ENCODE measurements at places on chromosomes 11 and 22. TPM values are rescaled to one million over a fixed set of nuclear protein-coding genes. Genes with fewer than 3 reads are reported as not detected.

Gene CNIH2
- 1.9 TPM for total RNA-seq

GRCh38 chr22:35177811-35178210, 79.5 kb upstream of the HMGXB4 start:
- no peaks in the 10 kb centered on the region for H3K36me3 ChIP-seq
- no peak overlapping the region for H3K27ac ChIP-seq
- H3K27me3 ChIP-seq = peaks cover 30% of the 10 kb centered on the region
- H3K4me1 ChIP-seq = no peaks in the 10 kb centered on the region

Gene DCHS1
- total RNA-seq = 11.2 TPM

DNA sequence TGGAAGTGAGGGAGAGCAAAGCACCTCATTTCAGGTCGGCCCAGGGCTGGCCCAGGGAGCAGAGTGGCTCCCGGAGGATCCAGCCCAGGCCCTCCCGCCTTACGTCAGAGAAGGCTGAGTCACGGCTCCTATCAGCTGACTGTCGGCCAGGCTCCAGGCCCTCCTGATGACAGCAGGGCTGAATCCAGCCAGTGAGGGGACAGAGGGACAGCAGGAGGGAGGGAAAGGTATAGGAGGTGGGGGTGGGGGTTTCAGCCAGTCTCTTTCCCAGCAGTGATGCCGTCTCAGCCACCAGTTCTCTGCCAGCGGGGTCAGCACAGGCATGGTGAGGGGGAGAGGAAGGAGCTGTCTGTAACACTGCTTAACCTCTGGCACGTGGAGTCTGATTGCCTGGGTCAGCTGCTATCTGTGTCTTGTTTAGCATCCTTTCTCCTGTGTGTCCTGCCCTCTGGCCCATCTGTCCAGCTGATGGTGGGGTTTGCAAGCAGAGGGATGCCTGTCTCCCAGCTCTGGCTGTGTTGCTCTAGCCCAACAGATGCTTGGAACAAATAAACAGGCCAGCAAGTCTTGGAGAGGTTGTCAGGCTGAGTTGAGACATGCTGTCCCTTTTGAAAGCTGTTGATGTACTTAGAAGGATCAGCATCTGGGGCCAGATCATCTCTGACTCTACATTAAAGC, 74.0 kb downstream of the ADAMTS15 start:
- no peak overlapping the region for H3K4me3 ChIP-seq
- H3K36me3 ChIP-seq = no peaks in the 10 kb centered on the region
- no peak overlapping the region for H3K27ac ChIP-seq
- H3K27me3 ChIP-seq = no peaks in the 10 kb centered on the region

Gene MPZL2
- total RNA-seq = 5.6 TPM

DNA sequence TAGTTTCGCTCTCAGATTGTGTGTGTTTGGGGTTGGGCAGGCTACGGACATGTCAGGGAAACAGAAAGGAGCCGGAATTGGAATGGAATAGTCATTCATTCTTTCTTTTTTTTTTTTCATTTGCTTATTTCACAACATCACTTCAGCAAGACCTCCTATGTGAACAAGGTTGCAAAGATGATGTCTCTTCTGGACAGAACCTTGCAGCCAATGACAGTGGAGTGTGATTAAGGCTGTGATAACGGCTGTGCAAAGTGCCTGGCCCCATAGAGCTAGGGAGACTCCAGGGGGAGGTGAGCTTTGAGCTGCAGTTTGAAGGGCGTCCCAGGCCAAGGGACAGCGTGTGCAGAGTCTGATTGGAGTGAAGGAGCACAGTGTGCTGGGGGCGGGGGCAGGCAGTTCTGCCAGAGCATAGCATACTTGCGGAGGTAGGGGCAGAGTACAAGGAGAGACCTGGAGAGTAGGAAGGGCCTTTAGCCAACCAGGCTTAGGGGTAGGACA, 3.4 kb downstream of the TIGD3 start:
- peaks cover 2% of the 10 kb centered on the region for H3K4me1 ChIP-seq
- H3K36me3 ChIP-seq = no peaks in the 10 kb centered on the region
- DNase-seq = no peak
- H3K4me3 ChIP-seq = no peak overlapping the region
- H3K27me3 ChIP-seq = peaks cover 7% of the 10 kb centered on the region

GRCh38 chr11:95968585-95968984, 44.7 kb upstream of the MTMR2 start:
- no peaks in the 10 kb centered on the region for H3K4me1 ChIP-seq
- H3K4me3 ChIP-seq = no peak overlapping the region
- no peaks in the 10 kb centered on the region for H3K36me3 ChIP-seq
- DNase-seq = no peak
- H3K27me3 ChIP-seq = no peaks in the 10 kb centered on the region
- H3K27ac ChIP-seq = no peak overlapping the region

Gene CALCB
- 0.70 TPM for total RNA-seq

All from T-cell (primary cell).